Right renal cortex interstitium (tissue), 3 donors: ENCODE measurements at places on chromosomes 3 and 15. TPM values are rescaled to one million over a fixed set of nuclear protein-coding genes. Genes with fewer than 3 reads are reported as not detected.

DNA sequence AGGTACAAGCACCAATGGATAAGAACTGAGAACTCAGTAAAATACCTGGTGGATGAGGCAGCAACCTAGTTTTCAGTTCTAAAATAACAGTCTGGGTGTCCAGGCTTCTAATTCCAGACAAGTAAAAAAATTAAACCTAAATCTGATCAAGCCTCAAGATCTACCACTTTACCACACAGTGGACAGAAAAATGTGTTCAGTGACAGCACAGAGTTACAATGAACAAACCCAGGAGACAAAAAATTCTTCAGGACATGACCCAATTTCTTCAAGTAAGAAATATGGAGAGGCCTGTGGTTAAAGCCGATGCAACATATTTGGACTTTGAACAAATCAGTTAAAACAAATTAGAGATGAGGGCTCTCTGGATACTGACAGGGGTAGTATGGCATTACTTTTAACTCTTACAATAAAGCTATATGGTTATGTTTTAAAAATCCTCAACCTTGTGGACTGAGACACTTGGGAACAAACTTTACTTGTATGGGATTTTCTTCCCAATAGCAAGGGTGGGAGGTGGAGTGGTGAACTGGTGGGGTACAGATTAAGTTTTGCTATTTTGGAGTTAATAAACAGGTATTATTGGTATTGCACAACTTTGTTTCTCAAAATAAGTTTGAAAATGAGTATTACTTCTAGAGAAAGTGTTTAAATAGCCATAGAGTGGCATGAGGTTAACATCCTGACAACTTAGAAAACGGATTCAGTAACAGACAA is 14.2 kb downstream of the CCNL1 start:
- no peak for DNase-seq

- DNase-seq = no peak
Observed at GRCh38 chr3:156726456-156726855, 52.1 kb downstream of the TIPARP start.

The WDR93 gene
- 2.3 TPM for polyA plus RNA-seq

DNA sequence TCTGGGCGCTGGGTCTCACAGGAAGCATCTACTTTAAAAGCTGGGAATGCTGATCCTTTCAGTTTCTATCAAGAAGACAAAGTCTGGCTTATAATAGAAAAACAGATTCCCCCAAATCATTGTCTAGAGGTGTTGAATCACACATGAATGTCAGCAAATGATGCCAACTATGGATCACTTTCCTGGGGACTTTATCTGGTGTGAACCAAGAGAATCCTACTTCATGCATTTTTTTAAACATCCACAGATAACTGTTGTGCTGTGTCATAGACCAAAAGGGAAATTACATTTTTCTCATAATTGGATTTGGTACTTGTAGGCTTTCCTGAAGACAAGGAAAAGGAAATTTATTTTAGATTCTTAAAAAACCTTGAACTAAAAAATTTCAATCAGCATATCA is 132.7 kb downstream of the CD47 start:
- DNase-seq = no peak

The DLL4 gene
- 8.5 TPM for polyA plus RNA-seq

- no peak for DNase-seq
Observed at GRCh38 chr3:23859012-23859743, 53.4 kb downstream of the UBE2E1 start.

The THRB gene
- polyA plus RNA-seq = 28.1 TPM

- no peak for DNase-seq
Observed at GRCh38 chr15:62495670-62496614, 330.9 kb upstream of the C2CD4B start.
